ENCODE measurements at places on chromosomes 2 and 18. TPM values are rescaled to one million over a fixed set of nuclear protein-coding genes. Genes with fewer than 3 reads are reported as not detected.

- DNase-seq, result peak; percentile 50
Measured at GRCh38 chr18:50870138-50870845, 8.6 kb upstream of the ME2 start.

DNA sequence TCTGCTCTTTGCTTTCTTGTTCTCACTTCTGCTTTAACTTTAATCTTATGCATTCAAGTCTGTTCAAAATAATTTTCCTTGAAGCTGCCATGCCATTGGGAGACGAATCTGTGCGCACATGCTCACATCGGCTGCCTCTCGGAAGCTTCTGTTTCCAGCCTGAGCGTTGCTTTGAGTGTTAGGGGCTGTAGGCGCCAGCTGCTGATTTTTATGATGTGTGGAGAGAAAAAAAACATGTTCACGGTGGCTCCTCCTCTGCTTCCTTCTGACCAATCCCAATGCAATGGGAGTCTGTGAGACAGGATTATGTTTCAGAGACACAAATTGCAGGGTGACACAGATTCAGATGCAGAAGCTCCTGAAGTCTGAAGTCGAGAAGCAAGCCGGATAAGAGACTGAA is at the start of gene MC4R:
Gene MC4R (minus strand): TSS at position 180 of the 400 bp plus-strand sequence. CDS start 426 bp downstream, outside the sequence.
- peak; percentile 59 for DNase-seq

DNA sequence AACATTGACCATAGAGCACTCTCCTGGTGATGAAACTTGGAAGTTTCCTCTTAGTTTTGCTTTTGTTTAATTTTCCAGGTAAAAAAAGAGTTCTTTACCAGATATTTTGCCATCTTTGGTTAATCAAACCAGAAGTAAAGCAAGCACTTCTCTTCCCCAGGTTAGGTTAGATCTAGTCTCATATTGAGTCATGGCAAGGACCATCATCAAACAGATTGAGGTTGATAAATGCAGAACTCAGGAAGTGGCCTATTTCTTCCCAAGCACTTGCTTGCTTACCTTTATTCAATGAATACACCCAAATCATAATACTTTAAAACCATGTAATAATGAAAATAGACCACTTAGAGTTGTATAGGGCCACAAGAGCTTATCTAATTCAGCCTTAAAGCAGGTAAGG is 23.4 kb downstream of the DNAH6 start:
- no peak for DNase-seq

DNA sequence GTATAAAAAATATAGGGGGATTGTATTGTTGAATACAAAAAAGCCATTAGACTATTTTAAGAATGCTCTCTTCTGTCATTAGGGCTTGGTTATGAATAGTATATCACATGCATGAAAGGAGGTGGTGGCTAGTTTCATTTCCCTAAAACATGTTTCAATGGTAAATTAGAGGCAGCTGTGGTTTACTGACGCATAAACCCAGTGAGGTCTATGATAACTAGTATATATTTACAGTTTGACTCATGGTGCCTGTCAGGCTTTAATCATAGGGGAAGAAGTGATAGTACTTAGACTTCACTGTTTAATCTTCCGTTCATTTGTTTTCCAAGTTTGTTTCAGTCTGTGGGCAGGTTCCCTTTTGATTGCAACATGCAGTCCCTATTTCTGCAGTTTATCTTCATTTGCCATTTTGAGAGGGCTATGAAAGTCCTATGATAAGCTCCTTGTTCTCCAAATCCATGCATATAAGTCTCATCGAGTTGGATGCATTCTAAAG is 55.1 kb upstream of the MAP4K3 start:
- DNase-seq, result peak; percentile 97

DNA sequence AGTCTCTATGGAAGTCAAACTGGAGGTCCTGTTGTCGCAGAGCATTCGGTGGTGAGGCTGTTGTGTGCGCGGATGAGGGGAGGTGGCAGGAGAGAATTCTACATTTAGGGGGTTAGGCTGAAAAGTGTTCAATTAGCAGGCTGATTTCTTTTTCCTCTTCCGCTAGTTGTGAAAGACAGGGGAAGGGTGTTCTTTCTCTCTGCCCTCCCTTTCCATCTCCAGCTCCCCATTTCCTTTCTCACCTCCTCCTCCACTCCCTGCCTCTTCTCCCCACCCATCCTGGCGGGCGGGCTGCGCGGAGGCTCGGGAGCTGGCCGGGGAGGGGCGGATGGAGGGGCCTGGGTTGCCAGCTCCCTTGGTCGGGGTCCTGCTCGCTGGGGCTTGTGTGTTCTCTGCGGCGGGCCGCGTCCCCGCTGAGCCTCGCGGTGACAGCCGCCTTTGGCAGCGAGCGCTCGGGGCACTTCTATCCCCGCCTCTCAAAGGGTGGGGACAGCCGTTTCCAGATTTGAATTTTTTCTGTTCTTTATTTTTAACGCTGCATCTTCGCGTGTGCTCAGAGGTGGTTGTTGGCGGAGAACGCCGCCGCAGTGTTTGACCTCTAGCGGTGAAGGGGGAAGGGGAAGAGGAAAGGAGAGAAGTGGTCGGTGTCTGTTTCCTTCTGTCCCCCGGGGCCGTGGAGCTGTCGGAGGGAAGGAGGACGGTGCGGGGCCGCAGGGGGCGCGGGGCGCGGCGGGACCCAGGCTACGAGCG is 3.6 kb downstream of the SOX11 start:
- DNase-seq, result no peak

The DDX1 gene
- total RNA-seq, result 120 TPM

The FAP gene
- total RNA-seq, result 207 TPM

DNA sequence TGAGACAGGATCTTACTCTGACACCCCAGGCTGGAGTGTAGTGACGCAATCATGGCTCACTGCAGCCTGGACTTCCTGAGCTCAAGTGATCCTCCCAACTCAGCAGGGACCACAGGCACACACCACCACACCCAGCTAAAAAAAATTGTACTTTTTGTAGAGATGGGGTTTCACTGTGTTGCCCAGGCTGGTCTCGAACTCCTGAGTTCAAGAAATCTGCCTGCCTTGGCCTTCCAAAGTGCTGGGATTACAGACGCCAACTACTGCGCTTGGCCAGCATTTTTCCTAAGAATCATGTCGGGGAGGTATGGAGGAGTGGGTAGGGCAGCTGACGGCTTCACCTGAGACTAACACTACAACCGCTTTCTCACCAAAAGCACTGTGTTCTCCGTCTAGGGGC is 50.4 kb downstream of the CYP26B1 start:
- no peak for DNase-seq

DNA sequence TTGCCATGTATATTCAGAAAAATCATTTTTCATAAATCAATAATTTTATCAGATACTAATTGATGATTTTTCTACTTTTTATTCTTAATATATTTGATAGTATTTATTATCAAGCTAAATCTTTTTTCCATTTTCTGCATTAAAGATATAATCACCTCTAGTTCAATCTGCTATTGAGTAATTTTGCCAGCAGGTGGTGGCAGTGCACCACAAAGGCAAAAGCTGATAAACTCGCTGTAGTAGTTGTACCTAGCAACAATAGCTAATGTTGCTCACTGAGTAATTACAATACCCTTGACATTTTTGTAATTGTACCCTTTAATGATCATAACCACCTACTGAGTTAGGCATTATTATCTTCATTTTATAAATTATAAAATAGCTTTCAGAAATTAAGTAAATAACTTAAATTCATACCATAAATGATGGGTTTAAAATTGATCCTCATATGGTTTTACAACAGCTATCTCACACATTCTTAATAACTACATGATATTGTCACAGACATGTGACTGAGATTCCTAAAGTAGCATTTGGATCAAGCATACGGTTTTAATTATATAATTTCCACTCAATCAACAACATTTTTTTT is 52.0 kb upstream of the CALCRL start:
- DNase-seq, result peak; percentile 70

GRCh38 chr2:124269348-124269747 is 244.3 kb downstream of the CNTNAP5 start:
- no peak for DNase-seq

GRCh38 chr2:140064243-140064642 is 1284.1 kb upstream of the NXPH2 start:
- DNase-seq, result no peak

DNA sequence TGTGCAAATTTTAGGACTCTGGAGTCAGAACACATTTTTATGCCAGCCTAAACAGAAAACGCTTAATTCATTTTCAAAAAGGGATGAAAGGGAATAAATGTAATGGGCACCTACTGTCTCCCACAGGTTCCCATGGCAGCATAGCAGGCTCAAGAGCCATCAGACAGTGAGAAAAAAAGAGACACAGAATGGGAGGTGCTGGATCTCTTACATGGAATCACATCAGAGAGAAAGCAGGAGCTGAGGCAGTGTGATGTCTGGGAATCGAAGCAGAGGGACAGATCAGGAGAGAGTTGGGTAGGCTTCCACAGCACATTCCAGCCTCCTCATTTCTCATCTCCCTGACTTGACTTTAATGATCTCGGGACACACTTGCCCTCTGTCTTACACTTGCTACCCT is 684.3 kb downstream of the KCNJ3 start:
- DNase-seq, result no peak

DNA sequence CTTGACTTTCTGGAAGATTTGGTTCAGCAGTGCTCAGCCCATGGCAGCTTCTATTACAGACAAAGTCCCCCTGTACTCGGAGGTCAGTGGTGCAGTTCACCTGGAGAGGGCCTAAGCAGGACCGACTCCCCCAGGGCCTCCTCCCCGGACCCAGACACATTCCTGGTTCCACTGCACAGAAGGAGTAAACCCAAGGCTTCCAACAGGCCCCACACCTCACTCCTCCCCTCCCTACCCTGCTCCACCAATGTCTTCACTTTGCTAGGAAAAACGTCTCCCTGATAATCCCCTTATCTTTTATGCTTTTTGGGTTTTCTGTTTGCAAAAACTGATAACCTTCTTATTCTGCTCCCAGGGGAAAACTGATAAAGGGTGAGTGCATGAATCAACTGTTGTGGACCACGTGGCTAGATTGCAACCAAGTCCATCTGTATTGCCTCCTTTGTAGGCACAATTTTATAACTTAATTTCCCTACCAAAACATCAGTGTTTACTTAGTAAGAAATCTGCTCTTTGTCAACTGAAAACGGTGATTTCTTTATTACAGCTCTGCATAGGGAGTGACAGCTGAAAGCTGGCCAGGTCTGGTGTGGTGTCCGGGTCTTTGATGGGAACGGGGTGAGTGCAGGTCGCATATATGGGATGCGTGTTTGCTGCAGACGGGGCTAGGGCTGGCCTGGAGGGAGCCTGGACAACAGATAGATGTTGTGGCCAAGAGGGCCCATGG is 202.5 kb downstream of the GLI2 start:
- peak; percentile 95 for DNase-seq

DNA sequence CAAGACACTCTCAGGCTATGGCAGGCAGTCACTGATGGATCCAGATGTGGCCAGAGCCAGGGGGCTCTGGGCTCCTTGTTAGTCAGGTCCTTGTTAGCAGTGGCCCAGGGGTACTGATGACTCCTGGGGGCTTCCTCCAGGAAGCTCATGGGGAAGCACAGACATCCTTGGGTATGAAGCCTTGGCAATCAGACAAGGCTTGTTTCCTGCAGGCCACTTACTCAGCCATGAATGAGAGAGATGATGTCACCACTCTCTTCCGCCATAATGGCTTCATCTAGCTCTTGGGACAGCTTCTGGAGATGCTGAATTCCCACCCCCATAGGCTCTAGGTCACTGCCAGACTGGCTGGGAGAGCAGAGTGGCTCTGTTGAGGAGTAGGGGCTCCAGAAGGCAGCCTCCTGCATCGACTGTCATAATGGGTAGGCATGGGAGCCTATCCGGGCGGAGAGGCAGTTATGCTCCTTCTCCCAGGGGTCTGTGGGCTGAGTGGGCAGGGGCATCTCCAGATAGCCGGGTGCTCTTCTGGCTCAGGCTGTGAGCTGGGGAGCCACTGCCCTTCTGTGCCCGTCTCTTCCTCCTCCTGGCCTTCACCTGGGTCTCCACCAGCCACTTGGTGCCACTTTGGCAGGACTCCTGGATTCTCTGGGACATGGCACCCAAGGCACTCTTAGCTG is 40.2 kb upstream of the BMPR2 start:
- no peak for DNase-seq

The SLC16A14 gene
- 3.5 TPM for total RNA-seq

- DNase-seq, result no peak
Measured at GRCh38 chr2:75800456-75800855, 89.7 kb upstream of the GCFC2 start.

The SULT1C4 gene
- 0.32 TPM for total RNA-seq

The NAT8 gene
- total RNA-seq, result not detected

- peak; percentile 88 for DNase-seq
Measured at GRCh38 chr2:241637018-241637794, at the start of the genes ATG4B and THAP4. Gene ATG4B (plus strand): TSS chr2:241637693. CDS start chr2:241637715, 22 bp downstream. Gene THAP4 (minus strand): TSS chr2:241637158. CDS start chr2:241637017, 141 bp downstream.

GRCh38 chr18:37539236-37539635 is 26.4 kb downstream of the CELF4 start:
- no peak for DNase-seq

The PFN4 gene
- total RNA-seq, result 0.64 TPM

The REG1B gene
- total RNA-seq, result not detected

- no peak for DNase-seq
Measured at GRCh38 chr18:29056800-29057199, 879.9 kb upstream of the CDH2 start.

The GAL3ST2 gene
- total RNA-seq, result 0.43 TPM

DNA sequence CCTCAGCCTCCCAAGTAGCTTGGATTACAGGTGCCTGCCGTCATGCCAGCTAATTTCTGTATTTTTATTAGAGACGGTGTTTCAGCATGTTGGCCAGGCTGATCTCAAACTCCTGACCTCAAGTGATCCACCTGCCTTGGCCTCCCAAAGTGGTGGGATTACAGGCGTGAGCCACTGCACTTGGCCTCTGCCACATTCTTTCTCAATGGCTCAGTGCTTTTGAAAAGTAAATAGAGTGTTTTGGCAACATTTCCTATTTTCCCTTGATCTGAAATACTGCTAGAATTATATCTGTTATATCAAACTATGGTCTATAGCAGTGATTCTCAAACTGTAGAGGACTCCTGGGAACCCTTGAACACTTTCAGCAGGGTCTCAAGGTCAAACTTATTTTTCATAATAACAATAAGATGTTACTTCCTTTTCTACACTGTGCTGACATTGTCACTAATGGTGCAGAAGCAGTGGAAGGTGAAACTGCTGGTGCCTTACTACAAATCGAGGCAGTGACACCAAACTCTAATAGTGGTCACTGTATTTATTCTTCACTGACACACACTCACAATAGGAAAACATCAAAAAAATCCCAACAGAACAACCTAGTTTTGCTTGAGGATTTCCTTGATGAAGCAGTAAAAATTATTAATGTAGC is 10.6 kb downstream of the DAW1 start:
- no peak for DNase-seq

The RNU2-63P gene
- not detected for total RNA-seq

DNA sequence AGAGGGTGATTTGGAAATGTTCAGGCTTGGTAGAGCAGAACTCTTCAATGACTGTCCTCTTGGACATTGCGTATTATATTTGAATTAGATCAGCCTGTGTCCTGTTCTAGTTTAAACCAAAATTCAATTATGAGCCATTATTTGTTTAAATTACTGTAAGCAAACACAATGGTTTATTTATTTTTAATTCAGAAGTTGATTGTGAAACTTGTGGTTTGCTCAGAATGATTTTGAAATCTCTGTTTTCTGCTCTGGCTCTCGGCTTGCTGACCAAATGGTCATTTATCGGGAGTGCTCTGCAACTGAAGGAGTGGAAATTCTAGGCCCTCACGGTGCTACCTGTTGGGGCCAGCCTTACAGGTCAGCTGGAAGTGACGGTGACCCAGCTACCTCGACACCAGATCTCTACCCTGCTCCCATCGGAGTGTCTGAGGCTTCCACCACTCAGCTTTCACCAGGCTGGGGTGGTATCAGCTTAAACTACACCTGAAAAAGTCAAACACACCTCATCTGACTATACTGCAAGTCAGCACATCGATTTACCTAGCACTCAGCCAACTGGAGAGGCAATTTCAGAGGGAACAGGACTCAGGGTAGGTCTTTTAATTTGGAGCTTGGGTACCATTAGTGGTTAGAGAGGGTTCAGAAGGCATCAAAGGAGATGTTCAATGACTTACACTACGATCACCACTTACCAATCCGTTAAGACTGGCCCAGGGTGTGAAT is 36.8 kb upstream of the GPD2 start:
- peak; percentile 77 for DNase-seq
